ENCODE measurements at places on chromosomes 11 and 22.

DNA sequence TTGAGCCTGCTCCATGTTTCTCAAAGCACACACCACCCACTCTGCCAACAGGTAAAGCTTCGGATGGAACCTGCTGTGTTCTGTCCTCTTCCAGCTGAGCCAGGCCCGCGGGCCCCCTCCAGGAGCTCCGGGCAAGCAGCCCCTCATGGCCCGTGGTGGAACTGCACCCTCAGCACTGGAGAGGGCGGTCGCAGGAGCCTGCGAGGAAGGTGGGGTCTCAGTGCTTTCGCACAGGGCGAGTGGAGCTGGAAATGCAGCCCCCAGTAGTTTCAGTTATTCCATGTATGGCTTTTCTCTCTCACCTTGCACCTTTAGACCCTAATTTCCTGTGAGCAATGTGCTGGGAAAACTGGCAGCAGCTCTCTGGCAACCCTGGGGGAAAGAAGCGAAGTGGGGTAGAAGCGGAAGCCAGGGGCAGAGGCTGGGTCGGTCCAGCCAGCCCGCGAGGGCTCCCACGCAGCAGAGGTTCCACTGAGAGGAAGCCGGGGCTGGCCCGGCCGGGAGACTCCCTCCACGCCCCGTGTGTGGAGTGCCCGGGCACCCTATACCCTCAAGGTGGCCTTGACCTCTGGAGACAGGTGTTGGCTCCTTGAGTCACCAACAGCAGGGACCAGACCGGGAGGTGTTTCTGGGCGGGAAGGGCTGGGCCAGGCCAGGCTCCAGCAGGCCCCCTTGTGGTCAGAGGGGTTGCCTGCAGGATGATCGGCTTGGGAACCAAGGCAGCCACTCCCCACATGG is 119.9 kb upstream of the TMEM45B start:
- peak; percentile 46 for DNase-seq

DNA sequence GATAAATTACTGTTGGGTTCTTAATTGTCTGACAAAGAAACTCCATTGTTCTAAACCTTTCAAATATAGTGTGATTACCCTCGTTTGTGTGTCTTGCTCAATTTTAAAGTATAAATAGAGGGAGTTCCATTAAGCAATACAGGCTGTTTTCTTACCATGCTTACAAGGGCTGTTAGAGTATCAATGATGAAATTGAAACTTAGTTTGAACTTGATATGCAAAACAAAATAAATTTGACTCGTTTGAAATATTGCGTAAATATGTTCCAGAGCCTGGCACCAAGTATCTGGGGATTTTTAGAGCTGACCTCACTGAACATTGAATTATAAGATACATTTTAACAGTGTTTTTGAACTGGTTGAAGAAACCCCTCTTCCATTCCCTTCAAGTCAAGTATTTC is 31.7 kb downstream of the TEAD1 start:
- no peak for DNase-seq

- DNase-seq, result no peak
Observed at GRCh38 chr11:82092904-82093303, 640.8 kb downstream of the FAM181B start.

- DNase-seq, result no peak
Observed at GRCh38 chr11:66725647-66726046, 3.4 kb downstream of the SPTBN2 start.

DNA sequence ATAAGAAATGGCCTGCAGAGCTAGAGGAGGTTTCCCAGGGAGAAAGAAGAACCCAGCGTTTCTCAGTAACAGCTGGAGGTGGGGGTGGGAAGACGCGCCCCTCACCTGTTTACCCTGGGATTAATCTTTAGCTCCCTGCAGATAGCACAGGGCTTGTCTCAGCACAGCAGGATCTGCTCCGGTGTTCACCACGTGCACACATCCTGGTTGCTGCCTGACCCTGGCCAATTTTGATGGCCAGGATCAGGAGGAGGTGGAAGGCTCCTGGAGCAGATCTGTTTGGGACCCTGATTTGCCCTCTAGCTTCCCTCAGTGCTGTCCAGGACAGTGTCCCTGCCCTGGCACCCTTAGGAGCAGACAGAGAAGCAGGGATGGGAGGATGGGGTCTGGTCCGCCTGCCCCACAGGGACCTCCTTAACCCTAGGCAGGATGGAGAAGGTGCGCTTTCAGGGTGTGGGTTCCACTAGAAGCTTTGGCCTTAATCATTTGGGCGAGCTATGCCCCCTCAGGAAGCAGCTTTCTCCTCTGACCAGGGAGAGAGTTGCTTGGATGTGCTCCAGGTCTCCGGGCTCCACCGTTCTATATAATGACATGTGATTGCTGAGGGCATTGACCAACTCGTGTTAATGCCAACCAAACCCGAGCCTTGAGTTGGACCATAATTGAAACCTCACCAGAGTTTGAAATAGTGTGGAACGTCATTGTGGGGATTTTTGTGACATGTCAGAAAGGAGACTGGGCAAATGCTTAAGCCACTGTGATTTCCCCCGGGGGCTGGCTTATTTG is 19.3 kb downstream of the UPB1 start:
- DNase-seq, result no peak

DNA sequence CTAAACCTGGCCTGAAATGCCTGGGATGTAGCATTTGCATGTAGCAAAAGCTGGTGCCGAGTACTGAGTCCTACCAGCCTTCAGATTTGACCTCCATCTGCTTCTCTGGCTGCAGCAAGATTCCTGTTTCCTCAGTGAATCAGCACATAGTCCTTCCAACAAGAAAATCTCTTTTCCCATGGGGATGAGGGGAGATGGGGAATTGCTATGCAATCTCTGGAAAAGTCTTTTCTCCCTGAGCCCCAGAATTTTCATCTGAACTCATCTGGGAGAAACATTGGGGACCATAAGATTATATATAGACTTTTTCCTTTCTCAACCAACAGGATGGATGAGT is 32.0 kb upstream of the YWHAH start:
- DNase-seq, result no peak

GRCh38 chr11:69002110-69002569 is 10.9 kb downstream of the MRGPRF start:
- DNase-seq, result no peak

GRCh38 chr22:23915290-23915689 is 21.1 kb downstream of the MIF start:
- no peak for DNase-seq

DNA sequence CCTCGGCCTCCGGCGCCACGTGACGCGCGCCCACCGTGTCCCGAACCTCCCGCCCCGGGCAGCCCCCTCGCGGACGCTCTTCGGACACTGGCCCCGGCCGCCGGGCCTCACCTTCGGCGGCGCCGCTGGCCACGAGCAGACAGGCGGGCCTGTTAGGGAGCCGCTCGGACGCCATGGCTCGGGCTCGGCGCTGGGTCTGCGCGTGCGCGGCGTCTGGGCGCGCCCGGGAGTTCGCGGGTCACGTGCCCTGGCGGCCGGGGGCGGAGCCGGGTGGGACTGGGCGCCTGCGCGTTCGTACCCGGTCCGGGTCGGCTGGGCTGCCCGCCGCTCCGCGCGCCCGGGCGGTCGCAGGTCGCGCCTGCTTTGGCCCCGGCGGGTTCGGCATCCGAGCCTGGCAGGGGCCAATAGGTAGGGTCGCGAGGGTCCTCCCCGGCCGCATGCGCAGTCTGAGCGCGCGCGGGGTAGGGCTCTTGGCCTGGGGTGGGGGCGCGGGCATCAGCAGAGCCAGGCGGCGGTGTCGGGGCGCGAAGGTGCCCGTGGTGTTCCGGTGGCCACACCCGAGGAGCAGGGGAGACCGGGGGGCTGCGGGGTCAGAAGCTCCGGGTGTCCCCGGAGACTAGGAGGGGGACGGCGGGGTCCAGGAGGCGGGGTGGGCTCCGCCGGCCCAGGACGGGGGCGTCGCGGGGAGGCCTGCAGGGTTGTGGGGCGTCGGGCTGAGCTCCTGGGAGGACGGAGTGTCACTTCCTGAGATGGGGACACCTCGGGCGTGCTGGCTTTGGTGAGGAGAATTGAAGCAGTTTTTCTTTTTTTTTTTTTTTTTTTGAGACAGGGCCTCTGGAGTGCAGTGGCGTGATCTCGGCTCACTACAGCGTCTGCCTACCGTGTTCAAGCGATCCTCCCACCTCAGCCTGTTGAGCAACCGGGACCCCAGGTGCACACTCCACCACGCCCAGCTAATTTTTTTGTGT is at the start of gene GATD1:
Gene GATD1 (minus strand): TSS at position 200 of the 968 bp plus-strand sequence. CDS start 25 bp downstream, at position 175.
- DNase-seq, result peak; percentile 90

DNA sequence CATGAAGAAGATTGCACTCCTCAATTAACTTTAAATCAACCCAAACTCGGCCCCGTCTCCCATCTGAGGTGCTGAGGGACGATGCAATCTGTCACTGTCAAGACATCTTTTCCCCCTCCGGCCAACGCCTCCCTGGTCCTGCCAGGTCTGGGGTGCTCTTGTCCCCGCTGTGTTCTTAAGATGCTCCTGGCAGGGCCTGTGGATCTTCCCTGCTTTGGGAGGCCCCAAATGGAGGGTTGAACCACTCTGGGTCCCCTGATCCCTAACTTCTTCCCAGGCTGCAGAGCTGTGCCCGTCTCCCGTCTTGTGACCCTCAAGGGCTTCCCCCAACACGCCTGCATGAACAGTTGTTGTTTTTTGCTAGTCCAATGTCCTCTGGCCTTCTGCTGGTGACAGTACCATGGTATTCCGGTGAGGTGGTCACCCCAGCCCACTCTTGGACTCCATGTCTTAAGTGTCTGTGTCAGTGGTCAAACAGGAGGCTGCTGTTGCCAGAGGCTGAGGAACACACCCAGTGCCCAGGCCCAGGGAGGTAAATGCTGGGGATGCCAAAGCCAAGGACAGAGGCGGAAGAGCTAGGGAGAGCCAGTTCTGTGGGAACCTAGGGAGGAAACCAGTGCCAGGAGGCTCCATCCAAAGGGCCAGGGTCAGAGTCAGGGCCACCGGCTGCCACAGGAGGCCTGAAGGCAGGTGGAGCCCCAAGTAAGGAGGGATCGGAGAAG is 70.6 kb upstream of the SHANK2 start:
- no peak for DNase-seq

- DNase-seq, result no peak
Observed at GRCh38 chr11:33317662-33318061, 60.5 kb downstream of the HIPK3 start.

DNA sequence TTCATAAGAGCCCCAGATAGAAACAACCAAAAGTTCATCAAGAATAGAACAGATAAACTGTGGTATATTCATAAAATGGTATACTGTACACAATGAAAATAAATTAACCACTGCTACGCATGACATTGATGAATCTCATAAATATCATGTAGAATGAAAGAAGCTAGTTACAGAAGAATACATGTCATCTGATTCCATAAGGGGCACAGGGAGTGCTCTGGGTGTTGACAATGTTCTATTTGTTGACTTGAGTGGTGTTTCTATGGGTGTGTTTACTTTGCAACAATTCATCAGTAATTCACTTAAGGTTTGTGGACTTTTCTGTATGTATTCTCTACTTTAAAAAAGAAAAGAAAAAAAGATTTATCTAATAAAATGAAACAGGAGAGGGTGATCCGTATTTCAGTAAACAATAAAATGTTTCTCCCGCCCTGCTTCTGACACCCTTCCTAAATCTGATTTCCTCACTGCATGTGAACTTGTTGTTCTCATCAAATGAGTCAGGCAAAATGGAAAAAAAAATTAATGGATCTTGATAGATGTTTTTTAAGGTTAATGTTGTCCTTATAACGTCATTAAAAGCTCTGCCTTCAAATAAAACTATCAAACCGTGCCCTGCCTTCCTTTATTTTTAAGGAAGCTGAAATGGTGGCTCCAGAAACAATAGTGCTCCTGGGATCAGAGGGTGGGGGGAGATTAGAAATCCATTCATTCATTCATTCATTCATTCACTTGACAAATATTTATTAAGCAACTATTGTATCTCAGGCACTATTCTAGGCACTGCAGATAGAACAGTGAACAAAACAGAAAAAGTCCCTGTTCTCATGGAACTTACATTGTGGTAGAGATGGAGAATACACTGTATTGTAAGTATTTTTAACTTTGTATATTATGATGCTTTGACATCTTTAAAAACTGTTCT is 77.2 kb upstream of the CD44 start:
- no peak for DNase-seq

DNA sequence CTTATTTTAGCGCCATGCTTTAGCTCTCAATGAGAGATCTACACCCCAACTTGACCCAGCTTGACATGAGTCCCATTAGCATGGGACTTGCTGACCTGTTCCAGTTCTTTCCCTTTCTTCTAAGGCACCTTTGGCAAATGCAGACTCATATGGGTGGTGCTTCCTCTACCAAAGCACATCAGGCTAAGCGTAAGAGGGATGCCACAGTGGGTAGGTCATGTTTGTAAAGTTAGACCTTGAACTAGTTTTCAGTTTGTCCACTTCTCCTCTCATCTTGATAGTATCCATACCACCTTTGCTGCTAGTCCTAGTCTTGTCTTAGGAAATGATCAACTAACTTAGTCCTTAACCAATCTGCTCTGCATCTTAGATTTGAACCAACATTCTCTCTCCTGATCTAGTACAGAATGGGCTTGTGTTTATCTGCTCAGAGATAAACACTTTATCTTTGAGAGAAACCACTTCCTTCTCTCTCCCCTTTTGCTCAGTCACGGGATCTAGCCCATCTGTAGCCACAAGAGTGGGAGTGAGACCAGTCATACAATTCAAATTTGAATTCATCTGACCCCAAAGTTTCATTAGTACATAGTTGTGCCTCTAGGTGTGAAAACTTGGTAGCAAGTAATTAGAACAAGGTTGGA is 72.1 kb upstream of the CD44 start:
- no peak for DNase-seq

GRCh38 chr11:1288426-1289151 is 20.8 kb downstream of the TOLLIP start:
- DNase-seq, result no peak

GRCh38 chr11:123521930-123522329 is 91.9 kb downstream of the GRAMD1B start:
- DNase-seq, result no peak

GRCh38 chr11:69963533-69964246 is 114.4 kb upstream of the ANO1 start:
- DNase-seq, result no peak

DNA sequence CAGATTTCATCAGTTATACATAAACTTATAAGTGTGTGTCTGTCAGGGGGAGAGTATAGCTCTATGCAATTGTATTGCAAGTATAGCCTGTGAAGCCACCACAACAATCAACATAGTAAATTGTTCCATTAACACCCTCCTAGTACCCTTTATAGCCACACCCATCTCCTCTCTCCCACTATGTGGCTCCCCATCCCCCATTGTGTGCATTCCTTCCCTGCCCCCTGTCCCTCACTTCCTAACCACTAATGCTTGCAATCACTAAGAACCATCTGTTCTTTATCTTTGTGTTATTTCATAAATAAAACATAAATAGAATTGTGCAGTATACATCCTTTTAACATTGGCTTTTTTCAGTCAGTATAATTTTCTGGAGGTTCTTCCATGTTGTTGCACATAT is 83.1 kb upstream of the SLC5A12 start:
- no peak for DNase-seq

Data from NAMALWA (cell line).